ENCODE measurements at places on chromosomes 7 and 10.

GRCh38 chr7:93861325-93861949, 29.1 kb downstream of the TFPI2 start:
- no peak for DNase-seq

DNA sequence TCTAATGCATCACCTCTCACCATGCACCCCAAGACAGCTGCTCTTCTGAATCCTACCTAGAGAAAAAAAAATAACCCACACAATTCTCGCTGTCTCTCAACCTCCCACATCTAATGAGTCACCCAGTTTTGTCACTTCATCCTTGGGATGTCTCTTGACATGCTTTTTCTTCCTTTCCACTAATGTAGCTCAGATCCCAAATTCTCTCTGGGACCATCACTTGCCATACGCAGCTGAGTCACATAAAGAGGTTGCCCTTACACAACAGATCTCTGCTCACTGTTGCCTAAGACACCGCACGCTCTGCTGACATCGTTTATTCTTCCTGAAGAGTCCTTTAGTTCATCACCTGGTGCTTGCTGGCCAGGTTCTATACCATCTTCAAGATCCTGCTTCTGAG, 606.0 kb upstream of the GALNT17 start:
- no peak for DNase-seq

DNA sequence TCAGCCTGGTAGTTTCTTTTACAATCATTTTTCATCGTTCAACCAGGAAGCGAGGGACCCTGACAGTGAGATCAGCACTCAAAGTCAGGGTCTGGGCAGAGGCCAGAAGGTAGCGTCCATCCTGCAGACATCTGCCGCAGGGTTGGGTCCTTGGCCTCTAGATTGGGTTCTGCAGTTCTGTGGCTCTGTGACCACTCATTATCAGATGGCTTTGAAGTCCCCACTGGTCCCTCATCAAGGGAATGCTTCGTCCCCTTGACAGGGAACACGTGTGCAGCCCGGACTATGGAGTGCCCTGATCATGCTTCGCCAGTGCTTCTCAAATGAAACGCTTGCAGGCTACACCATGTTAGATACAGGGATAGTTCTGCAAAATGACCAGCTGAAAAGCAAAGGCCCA, 64.1 kb downstream of the FRMPD2 start:
- DNase-seq: no peak

- no peak for DNase-seq
Measured at GRCh38 chr10:46014683-46015405, 15.6 kb downstream of the NCOA4 start.

- no peak for DNase-seq
Measured at GRCh38 chr7:5082806-5083205, 37.1 kb downstream of the RBAK start.

GRCh38 chr7:16961641-16962040, 79.9 kb upstream of the AGR3 start:
- no peak for DNase-seq

DNA sequence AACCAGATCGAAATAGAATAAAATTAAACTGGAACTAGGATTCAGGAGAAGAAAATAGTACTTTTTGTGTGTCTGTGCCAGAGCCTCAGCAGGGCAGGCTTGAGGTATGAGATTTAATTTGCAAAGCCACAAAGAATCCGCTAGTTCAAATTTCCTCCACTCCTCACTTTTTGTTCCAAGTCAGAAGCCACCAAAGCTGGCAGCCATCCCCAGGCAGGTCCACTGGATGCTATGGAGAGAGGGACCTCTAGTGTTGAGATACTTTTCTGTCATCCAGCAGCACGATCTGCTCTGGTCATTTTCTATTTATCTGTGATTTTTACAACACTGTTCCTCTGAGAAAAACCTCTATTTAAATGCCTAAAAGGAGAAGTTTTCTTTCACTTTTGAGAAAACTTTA, 147.9 kb upstream of the FRMD4A start:
- DNase-seq: no peak

DNA sequence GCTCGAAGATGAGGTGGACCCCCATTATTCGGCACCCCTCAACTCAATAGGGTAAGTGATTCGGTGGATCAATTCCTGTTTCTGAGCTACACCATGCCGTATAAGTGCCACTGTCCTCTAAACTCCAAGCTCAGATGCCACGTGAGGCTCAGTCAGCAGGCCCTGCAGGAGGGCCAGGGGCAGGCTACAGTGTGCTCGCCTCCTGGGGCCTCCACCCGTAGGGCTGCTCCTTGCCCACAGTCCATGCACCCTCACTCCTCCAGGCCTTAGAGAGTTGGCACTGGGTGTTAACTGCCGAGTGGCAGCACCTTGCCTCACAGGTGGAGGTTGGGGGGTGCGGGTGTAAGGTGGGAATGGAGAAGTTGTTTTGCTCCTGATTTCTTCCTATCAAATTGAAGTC, 12.1 kb downstream of the C10orf53 start:
- DNase-seq: no peak

DNA sequence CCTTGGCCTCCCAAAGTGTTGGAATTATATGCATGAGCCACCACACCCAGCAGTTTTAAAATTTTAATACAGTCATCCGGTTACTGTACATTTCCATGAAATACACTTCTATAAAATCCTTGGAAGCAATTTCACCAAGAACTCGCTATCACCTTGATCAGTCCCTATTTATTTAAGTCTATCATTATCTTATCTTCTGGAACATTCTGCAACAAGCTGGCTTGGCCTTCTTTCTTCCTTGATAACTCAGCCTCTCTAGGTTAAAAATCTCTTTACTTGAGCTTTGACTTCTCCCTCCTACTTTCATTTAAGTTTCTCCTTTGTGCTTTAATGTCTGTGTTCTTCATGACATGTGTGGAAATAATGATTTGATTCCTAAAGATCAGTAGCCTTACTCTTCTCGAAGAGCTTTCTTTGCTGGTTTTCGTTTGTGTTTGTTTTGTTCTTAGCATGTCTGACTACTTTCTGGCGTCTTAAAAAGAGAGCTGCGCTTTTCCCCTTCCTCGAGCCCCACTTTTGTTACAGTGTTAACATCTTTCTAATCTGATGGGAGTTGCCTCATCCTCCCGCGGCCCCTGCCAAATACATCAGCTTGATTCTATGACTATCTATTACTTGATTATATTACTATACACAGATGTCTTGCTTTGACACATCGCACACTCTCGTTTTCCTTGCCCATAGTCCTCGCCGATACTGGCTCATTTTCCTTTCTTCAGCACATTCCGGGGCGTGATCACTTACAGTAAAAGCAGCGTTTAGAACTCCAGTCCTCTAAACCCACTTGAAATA, 11.1 kb upstream of the CALML5 start:
- no peak for DNase-seq

GRCh38 chr7:46301677-46302076, 380.6 kb upstream of the IGFBP3 start:
- DNase-seq: no peak

DNA sequence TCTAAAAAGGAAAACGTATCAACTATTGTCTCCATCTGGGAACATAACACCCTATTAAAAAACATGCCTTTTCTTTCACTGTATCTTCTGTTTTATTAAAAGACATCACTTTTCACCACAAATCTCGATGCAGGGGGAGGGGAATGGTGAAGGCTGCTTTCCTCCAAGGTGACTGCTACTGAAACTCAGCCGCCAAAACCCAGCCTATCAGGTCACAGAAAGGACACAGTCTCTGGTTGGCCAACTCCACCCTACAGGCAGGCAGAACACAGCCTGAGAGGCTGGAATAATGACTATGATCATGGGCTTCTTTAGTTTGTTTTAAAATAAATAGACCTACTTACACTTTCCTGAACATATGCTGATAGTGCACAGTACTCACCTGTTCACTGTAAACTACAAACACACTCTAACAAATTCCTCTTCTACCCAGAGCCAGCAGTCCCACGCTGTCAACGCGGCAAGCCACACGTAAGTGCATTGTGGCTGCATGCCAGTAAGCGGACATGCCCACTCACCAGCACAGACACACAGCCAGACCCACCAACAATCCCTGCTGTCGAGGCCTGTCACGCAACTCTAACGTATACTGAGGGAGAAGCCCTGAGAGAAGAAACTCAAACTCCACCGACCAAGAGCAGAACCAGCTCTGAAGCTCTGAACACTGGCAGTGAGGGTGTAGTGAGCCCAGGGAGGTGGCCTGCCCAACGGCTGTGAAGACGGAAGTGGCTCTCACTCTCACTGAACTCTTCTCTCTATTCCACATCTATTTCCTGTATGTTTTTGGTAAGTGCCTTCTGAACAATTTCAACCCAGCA, 41.8 kb downstream of the NCAPG2 start:
- DNase-seq: no peak

- DNase-seq: no peak
Measured at GRCh38 chr7:28512668-28513440, 100.5 kb downstream of the CREB5 start.

DNA sequence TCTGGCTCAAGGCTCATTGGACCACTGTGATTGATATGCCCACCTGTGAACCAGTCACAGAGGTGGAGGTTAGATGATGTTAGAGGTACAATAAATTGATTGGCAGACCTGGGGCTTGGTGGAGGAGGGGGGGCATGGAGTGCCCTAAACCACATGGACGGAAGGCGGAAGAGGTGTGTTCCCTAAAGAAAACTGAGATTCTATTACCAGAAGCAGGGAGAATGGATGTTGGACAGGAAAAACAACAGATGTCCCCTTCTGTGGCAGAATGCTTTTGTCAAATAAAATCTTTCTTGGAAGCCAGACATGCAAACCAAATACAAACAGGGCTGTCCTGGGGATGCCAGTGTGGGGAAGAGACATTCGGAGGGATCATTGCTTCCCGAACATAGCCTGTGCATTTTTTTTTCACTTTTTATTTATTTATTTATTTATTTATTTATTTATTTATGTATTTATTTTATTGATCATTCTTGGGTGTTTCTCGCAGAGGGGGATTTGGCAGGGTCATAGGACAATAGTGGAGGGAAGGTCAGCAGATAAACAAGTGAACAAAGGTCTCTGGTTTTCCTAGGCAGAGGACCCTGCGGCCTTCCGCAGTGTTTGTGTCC, 433.9 kb downstream of the RPS24 start:
- DNase-seq: no peak

DNA sequence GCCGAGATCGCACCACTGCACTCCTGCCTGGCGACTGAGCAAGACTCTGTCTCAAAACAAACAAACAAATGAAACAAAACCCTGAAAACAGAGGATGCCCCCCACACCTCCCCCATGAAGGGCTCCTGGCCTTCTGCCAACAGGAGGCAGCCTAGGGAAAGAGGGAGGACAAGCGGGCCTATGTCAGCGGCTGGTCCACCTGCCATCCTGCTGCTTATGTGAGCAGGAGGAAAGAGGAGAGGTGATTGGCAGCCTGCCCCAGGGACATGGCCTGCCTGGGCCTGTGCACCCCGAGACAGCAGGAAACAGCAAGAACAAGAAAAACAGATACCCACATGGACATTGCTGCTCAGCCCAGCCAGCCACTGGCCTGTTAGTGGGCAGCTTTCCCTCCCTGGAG, 9.1 kb upstream of the ZNF316 start:
- no peak for DNase-seq
